ENCODE measurements at places on chromosomes 3 and 15.
A peak's percentile ranks its signal among the peaks of the same experiment; 100 is the strongest.

- DNase-seq = no peak
Measured at GRCh38 chr3:13207578-13207922, 134.3 kb upstream of the IQSEC1 start.

GRCh38 chr3:115651087-115651486, 27.8 kb downstream of the GAP43 start:
- no peak for DNase-seq

GRCh38 chr3:49725906-49726681, 2.3 kb upstream of the GMPPB start:
- DNase-seq = no peak

DNA sequence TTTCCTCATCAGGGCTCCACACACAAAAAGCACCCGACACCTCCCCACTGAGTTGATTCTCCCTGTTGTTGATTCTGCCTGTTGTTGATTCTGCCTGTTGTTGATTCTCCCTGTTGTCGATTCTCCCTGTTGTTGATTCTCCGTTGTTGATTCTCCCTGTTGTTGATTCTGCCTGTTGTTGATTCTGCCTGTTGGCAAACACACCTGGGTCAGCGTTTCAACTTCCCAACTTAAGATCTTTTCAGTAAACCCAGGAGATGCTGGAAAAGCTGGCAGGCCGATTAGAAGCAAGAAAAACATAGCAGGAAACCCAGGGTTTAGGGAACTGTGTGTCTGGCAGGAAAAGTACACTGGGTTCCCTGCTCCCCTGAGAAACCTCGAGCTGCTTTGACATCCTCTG, 47.9 kb downstream of the TNK2 start:
- no peak for DNase-seq

- no peak for DNase-seq
Measured at GRCh38 chr15:76951220-76951619, 19.7 kb downstream of the RCN2 start.

DNA sequence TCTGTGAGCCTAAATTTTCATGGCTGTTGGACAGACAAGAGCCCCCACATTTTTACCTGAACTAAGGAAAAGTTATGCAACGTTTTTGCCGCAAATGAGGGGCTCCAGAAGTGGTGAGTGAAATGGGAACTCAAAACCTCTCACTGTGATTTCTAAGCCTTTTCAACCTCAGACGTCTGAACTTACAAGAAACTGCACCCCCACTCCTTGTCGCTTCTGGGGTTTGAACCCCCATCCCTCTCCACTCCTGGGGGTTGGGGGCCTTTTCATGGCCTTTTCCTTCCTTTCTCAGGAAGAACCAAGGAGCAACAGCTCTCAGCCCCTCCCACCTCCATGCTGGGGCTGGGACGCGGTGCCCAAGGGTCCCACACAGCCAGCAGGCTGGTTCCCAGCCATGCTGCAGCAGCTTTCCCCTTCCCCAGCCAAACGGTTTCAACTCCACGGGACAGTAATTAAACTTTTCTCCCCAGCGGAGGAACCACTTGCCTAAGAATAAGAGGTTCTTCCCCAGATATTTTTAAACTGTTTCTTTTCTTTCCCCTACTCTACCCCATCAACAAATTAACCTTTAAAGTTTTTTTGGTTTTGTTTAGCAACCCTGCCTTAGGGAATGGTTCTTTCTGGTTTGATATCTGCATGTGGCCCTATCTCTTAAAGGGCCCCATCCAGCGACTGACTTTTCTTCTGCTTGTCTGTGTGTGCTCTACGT, 387.6 kb upstream of the CBLB start:
- no peak for DNase-seq

DNA sequence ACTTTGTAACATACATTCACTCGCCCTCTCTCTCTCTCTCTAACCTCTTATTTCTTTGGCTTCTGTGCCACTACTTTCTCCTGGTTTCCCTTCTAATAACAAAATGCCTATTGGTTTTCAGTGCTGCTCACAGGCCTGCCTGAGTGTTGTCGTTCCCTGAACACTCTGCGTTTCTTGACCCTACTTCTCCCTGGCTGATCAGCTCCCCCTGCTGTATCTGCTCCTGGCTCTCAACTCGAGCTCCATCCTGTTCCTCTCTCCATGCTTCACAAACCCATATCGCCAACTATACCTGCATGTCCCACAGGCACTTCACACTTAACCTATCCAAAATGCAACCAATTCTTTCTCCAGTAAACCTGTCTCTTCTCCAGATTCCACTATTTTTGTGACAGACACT, 111.4 kb downstream of the OPA1 start:
- no peak for DNase-seq

GRCh38 chr3:71805199-71805598, 20.3 kb upstream of the PROK2 start:
- DNase-seq = no peak

- peak; percentile 74 for DNase-seq
Measured at GRCh38 chr3:25594007-25594502, 70.7 kb downstream of the TOP2B start.

DNA sequence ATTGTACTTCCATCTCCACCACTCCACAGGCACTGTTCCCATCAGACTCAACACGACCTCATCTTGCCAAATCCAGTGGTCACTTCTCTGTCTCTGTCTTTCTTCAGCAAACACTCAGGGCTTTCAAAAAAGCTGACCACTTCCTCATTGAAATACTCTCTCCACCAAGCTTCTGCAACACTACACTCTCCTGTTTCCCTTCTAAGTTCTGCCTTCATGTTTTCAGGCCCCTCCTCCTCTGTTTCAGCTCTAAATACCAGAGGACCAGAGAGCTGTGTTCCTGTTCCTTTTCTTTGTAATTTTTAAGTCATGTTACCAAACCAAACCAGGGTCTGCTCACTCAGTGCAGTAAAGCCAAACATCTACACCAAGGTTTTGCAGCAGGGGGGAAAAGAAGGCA, 33.8 kb upstream of the ACP3 start:
- no peak for DNase-seq

- DNase-seq = no peak
Measured at GRCh38 chr3:79820089-79820488, 52.3 kb upstream of the ROBO1 start.

- no peak for DNase-seq
Measured at GRCh38 chr15:93332168-93332553, 243.2 kb upstream of the RGMA start.

DNA sequence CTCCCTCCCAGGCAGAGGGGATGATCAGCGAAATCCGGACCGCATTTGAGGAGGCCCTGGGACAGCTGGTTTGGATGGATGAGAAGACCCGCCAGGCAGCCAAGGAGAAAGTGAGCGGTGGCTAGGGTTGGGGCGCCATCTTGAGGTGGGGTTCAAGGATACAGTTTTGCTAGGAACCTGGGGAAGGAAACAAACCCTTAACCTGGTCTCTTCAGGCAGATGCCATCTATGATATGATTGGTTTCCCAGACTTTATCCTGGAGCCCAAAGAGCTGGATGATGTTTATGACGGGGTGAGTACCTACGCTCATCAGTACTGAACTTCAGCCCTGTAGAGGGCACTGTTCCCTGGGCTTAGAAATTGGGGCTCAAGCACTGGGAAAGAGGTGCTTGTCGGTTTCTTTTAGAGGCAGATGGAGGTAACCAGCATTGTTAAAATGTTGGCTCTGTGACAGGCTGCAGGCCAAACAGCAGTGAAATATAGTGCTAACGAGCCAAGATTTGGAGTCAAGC, 9.6 kb upstream of the PSMD2 start:
- DNase-seq = peak; percentile 65

Data from EL (cell line).